ENCODE measurements at places on chromosomes 6 and 20. TPM values are rescaled to one million over a fixed set of nuclear protein-coding genes. Genes with fewer than 3 reads are reported as not detected.

The PRND gene
- not detected for total RNA-seq

The C6orf58 gene
- total RNA-seq: not detected

The RNF182 gene
- 9.7 TPM for total RNA-seq

The BPIFB3 gene
- total RNA-seq: not detected
